AG09319 (cell line): ENCODE measurements at places on chromosomes 5 and 9.

- no peak for DNase-seq
Observed at GRCh38 chr5:178340187-178340586, 107.6 kb upstream of the PHYKPL start.

- no peak for DNase-seq
Observed at GRCh38 chr5:92629000-92629399, 952.0 kb downstream of the NR2F1-AS1 start.

DNA sequence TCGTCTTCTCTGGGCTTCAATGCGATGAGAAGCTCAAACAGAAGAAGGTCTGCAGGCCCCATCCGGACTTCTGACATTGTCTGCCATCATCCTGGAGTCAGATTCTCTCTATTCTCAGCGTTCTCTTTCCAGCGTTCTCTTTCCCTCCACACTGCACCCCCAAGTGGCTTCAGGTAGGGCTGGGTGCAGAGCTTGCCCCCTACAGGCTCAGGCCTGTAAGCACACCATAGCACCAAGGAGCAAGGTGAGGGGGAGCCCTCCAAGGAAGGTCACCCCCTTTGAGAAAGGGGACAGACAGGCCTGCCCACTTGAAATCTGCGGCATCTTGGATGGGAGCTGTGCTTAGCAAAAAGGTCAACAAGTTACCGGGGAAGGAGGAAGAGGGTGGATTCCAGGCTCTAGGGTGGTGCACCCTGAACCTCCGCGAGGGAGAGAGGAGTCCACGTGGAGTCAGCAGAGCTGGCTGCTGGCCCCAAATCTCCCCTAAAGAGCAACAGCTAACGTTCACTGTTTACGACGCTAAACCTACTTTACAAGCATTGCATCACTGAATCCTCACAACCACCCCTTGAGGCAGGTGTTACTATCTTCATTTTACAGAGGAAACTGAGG is 27.5 kb downstream of the GPX3 start:
- no peak for DNase-seq

- no peak for DNase-seq
Observed at GRCh38 chr5:96582343-96582742, 79.8 kb upstream of the CAST start.

DNA sequence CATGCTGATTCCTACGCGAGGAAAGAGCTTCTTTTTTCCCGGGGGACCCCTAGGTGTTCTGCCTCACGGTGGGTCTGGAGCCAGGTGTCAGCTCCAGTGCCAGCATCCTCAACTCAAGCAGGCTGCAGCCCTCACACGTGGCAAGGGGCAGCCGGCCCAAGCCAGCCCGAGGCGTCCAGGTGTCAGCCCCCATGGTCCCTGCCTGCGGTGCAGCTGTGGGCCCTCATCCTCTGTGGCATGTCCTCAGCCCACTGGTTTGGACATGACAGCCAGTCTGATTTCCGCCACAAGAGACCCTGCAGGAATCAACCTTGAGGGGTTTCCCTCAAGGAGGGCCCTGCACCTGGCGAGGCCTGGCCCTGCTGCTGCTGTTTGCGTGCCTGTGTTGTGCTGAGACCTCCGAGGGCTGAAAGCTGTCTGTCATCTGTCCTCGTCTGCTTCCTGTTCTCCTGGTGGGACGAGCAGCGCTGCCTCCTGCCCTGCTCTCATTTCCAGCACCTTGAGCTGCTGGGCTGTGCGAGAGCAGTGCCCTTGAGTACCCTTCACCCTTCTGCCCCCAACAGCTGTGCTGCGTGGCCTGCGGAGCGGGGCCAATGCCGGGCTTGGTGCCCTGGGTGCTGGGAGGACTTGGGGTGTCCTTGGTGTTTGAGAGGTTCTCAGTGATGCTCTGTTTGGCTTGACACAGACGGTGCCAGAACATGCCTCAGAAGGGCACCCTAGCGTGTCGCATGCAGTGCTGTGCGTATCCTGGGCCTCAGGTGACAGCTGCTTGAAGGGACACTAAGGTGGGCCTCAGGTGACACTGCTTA is 137.6 kb downstream of the CACNA1B start:
- no peak for DNase-seq

DNA sequence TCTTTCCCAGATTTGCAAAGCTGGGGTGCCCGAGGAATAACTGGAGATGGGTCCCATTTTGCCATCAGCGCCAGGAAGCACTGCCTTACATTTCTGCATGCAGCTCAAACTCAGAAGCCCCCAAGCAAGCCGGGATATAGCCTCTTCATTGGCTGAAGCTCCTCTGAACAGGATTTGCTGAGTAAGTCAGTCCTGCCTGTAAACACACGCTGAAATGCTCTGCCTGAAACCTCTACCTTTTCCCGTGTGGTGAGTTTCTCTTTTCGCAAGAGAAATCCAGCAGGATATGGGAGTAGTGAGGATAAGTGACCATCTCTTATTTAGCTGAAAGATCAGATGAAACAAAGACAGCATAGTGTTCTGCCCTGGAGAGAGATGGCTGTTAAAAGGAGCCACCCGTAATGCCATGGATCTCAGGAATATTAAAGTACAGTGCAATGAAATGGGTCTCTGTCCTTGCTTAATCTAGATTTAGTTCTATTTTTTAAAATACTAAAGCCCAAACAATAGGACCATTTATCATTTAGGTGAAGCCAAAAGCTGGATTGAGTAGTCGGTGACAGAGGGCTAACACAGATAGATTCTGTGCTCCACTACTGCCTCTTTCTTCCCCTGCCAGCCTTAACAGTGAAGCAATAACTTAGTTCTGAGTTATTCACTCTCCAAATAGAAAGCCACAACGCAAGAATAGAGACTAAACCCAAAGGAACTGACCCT is 177.5 kb upstream of the PPP2R2B start:
- no peak for DNase-seq

DNA sequence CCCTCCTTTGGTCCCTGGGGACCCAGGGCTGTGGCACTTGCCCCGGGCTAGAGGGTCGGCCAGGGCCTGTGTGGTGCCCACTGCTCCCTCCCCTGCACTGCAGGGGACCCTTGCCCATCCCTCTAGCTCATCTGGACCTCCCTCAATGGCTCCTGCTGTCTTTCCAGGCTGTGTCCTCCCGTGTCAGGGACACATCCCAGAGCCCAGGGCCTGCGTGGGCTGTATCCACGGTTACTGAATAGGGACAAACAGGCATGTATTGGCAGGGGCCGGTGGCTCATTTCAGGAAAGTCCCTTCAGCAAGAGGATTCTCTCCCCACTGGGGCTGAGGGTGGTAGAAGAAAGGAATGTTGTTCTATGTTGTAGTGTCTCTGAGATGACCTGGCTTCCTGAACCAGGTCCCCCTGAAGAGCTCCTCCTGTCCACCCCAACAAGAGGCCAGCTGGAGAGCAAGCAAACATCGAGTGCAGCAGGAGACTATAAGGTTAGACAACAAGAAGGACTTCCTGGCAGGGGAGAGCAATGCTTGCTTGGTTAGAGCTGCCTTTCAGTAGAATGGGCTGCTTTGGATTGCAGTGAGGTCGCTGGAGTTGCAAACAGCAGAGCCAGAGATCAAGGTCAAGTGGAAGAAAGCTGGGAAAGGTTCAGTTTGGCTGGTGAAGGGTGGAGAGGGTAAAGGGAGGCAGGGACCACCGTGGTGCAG is 1.0 kb upstream of the CRB2 start:
- no peak for DNase-seq

- DNase-seq: no peak
Observed at GRCh38 chr9:105204416-105204815, 40.0 kb upstream of the SLC44A1 start.

DNA sequence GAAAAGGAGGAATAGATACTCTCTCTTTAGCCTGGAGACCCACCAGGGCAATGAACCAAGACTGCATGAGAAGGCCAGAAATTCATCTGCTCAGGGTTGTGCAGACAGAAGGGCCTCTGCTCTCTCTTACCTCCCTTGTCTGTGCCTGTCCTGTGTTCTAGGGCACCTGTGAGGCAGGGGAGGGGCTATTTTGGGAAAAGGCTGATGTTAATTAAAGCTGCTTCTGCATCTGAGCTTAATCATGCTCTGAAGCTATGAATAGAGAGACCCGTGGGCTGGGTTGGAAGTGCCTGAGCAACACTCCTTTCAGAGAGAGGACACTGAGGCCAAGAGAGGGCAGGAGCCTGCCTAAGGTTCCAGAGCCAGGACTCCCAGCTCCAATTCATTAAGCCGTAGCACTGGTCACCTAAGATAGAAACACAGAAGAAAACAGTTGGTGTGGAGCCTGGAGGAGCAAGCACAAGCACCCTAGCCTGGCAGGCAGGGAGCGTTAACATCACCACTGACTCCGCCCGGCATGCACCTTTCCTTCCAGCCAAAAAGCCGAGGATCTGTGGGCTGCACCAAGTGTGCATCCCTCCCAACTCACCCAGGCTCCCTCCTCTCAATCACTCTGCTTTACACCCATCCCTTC is 31.4 kb upstream of the STING1 start:
- no peak for DNase-seq

DNA sequence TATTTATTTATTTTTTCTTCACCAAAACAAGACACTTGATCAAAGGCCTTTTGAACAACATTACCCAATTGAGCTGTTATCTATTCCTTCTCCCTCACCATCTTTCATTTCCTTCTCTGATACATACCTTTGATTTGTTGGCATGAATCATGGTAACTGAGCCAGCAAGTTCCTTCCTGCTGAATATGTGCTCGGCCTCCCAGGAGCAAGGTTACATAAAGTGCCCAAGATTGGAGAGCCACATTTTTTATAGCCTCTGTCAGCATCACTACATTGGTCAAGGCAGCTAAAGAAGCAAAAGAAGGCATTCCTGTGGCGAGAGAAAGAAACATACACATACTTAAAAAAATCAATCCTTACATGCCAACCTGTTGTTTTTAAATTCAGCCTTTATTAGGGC is 369.6 kb downstream of the CYLC2 start:
- peak; percentile 0 for DNase-seq

DNA sequence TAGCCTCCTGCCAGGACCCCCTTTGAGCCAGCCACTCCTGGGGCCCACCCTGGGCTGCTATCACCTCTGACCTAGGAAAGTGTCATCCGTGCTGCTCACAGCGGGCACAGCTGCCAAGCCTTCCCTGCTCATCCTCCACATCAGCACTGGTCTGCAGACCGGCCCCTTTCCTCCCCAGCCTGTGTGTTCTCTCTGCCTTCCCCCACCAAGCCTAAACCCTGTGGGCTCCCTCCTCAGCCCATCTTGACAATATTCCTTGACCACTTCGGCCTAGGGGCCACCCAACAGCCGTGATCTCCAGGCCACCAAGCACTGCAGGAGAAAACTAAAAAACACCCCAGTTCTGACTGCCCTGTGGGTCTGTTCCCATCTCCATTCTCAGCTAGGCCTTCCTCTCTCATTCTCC is 135.1 kb downstream of the DAB2IP start:
- no peak for DNase-seq

DNA sequence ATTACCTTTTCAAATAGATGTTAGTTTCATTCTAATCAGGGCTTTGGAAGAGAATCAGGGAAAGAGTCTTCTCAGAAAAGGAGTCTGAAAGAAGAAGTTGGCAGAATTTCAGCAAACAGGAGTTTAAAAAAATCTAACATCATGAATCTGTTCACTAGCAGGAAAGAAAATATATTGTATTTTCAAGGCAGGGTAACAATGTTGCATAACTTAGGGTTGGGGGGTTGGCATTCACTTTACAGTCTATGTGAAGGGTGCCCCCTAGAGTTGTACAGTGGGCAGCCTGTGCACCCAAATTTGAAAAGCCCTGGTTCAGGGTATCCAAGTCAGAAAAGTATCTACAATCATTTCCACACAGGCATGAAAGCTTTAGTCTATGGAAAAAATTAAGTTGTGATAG is 348.4 kb upstream of the SLC30A5 start:
- DNase-seq: no peak

GRCh38 chr9:91659529-91660495 is 236.2 kb upstream of the NFIL3 start:
- no peak for DNase-seq

DNA sequence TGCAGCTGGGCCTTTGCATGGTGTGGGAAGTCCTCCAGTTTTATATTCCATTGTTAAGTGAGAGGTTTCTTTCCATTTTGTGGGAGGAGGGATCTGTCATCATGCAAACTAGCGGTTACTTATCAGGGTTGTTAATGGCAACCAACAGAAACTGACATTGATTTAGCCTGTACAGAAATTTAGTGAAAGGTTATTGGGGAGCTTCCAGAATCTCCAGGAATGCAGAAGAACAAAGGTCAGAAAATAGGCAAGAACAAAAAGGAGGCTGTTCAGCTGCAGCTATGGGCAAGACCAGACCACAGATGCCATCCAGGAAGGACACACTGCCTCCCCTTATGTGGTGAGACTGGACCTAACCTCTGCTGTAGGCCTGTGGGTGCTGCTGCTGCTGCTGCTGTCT is 395.8 kb downstream of the KDM4C start:
- DNase-seq: no peak

- DNase-seq: peak; percentile 57
Observed at GRCh38 chr5:176611435-176611834, 1.5 kb upstream of the GPRIN1 start.

- no peak for DNase-seq
Observed at GRCh38 chr5:1329111-1329579, 15.8 kb downstream of the CLPTM1L start.

DNA sequence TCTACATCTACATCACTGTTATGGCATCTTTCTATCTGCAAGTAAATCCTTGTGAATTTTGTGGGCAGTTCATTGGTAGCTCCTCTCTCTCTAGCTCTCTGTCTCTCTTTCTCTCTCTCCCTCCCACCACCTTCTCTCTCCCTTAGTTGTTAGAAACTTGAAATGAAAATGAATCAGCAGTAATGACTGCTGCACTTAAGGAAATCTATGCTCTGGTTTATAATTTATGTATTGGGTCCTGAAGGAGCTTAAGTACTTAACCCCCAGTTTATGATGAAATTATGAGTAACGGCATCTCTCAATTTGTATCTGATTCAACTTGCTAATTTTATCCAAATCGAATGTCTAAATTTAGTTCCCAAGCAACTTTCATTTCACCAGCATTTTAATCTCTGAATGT is 52.0 kb upstream of the PTGER4 start:
- no peak for DNase-seq

GRCh38 chr9:124879226-124879625 is 17.3 kb downstream of the ARPC5L start:
- DNase-seq: no peak

DNA sequence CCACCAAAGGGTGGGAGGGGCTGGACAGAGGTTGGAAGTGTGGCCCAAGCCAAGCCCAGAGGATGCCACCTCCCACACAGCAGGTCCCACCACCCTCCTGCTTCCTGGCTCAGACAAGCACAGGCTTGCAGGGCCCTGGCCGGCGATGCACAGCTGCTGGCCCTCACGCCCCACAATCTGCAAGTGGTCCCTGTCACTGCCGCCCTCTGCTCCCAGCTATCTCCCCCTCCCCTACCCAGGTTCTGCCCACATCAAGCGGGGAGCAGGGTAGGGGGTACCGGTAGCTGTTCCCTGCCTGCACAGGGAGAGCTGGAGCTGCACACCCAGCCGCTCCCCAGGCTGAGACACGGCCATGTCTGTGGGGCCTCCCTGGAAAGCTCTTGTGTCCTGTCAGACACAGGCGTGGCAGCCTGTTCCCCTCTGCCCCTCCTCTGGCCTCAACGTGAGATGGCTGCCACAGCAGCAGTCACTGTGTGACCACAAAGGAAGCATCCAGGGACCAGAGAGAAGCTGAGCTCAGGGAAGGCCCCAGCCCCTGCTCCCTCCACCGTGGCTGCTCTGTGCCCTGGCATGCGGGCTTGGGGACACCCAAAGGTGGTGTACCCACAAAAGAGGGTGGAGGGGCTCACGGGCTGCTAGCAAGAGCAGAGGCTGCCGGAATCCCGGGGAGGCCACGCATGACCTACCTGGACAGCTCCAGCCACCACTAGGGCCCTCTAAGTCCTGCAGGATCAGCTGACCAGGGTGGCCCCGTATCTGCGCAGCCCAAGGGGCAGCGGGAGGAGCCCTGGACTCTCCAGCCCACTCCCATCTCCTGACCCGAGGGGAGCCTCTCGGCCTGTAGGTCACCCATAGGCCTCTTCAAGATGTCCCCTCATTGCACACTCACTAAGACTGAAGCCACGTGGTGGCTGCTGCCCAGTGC is 10.9 kb upstream of the ZDHHC11 start:
- no peak for DNase-seq
